ENCODE measurements at places on chromosomes 12 and 14.

- DNase-seq = no peak
These were observed 118.1 kb downstream of the CMAS start for GRCh38 chr12:22164139-22164538.

DNA sequence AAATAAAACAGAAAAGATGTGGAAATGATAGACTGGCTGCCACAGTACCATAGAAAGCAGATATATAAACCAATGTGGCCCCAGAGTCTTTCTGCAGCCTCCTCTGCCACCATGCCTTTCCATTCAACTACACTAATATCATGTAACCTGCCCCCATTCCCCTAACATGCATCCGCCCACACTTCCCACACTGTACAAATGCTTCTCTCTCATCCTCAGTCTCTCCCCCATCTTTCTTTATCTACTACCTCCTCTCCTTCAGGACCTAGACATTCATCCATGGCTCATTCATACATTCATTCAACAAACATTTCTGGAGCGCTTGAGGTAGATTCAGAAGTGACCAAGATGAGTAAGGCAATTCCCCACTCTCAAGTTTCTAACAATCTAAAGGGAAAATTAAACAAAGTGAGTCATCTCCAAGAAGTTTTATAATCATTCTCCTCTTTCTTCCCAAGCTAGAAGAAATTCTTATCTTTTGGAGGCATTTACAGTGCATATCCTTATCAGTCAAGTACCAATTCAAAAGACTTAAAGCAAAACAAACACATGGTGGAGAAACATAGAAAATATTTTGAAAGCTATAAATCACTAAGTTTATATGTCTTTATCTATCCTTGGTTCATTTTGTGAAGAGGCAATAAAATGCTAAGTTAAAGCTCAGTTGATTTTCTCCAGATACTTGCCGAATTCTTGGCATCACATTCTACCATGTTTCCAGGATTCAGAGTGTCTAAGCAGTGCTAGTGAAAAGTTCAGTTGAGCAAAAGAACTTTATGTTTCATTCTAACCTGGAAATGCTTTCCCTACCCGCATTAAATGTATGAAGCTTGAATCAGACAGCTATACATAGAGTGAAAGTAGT lies 70.5 kb upstream of the FRMD6 start:
- DNase-seq = peak; percentile 82

GRCh38 chr14:65287264-65288131 lies 125.0 kb upstream of the FUT8 start:
- DNase-seq = no peak

DNA sequence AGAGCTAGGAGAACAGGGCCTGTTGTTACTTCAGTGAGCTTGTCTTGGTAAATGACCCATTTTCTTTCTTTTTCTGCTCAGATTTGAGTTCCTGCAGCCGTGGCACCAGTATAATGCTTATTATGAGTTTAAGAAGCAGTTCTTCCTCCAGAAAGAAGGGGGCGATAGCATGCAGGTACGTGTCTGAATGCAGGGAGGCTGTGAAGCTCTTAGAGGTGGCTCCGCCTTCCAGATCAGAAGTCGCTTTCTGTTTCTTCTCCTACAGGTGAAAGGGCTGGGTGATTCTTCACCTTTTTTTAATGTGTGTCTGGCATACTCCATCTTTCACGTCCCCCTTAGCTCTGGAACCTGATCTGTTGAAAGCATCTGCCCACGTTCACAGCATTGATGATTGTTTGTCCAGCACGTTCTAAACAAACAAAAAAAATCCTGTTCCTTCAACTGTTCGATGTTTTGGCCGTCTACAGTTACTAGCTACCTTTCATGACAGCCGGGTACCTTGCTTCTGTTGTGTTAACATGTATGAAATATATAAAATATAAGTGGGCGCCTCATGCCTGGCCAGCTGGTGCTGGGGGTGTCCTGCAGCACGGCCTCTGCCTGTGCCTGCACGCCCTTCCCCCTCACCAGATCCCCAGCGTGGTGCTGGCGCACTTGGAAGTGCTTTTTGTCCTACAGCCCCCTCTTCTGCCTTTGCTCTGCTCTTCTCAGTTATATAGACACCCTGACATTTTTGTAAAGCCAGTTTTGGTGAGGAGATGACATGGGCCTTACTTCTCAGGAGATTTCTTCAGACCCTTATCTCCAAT lies 44.6 kb downstream of the SFSWAP start:
- DNase-seq = no peak

DNA sequence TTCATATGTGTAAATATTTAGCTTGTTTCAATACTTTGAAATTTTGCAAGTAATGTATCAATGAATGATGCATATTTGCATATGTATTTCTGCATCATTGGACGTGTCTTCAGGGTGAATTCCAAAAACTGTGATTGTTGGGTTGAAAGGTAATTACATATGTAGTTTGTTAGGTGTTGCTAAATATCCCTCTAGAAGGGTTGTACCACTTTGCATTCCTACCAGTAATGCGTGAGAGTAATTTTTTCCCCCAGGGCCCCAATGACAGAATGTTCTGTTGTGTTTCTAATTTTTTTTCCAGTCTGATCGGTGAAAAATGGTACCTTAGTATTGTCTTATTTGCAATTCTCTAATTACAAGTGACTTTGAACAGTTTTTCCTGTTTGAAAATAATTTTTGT lies 408.9 kb downstream of the NAV3 start:
- no peak for DNase-seq

All from fibroblast of skin of abdomen (primary cell).